ENCODE measurements at places on chromosomes 13 and 19.

DNA sequence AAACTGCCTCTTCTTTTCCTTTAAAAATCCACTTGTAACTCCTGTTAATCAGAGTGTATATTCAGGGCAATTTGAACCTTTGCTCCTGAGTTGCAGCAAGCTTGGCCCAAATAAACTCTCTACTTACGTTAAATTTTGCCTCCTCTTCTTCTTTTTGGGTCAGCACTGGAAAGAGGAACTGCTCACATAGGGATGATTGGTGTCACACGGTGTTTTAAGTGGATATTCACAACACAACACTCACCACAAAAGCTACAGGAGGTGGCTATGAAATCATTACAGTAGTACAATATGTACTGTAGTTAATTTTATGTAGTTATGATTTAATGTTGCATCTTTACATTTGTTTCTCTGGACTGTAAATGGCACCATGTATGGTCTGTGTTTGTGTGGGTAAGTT, 96.8 kb upstream of the DOCK9 start:
- DNase-seq, result no peak

DNA sequence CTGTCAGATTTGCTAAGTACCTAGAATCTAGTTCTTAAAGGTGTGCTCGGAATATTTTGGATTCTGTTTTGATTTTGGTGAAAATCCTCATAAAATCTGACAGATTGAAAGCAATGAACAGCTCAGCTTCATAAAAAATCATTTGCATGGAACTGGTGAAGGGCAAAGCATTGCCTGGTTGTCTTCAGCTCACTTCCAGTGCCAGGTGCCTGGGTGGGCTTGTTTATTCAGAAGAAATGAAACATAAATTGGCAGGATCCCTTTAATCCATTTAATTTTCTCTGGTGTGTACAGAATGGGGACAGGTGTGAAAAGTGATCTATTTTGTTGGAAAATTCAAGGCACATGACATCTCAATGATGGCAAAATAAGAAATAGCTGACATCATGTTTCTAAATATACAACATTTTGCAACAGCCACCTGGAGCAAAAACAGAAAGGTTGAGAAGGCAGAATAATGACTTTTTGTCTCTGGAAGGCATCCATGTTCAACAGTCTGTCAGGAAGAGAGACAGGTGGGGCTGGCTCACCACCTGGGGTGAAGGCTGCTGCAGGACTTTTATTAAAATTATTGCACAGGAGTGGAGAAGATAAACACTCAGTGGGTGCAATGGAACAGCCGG, 52.2 kb downstream of the RFC3 start:
- DNase-seq, result peak; percentile 58

GRCh38 chr13:46339035-46339666, 47.9 kb downstream of the RUBCNL start:
- DNase-seq, result peak; percentile 13

DNA sequence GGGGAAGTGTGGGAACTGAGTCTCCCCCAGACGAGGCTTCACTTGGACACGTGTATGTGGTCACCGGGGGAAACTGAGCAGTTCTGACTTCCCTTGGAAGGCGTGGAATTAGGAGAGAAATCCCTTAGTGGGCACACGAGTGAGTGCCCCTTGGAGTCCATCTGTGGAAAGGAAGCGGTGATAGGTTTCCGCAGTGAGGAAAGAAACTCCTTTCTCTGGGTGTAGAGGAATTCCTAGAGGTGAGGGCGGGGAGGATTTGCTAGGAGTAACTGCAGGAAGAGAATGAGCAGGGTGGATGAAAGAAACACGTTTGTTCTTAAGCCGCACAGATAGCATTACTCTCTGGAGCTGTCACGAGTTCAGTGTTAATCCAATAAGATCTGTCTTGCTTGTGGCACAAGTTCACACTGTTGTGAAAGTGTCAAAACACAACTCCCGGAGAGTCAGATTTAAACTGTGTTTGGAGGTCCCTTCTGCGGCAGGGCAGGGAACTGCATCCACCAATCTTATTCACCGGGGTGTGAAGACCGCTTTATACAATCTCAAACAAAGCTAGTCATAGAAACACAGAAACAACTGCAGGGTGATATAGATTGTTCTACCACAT, 1.2 kb downstream of the KL start:
- DNase-seq, result no peak

GRCh38 chr13:110246530-110246929, 60.4 kb downstream of the COL4A1 start:
- no peak for DNase-seq

DNA sequence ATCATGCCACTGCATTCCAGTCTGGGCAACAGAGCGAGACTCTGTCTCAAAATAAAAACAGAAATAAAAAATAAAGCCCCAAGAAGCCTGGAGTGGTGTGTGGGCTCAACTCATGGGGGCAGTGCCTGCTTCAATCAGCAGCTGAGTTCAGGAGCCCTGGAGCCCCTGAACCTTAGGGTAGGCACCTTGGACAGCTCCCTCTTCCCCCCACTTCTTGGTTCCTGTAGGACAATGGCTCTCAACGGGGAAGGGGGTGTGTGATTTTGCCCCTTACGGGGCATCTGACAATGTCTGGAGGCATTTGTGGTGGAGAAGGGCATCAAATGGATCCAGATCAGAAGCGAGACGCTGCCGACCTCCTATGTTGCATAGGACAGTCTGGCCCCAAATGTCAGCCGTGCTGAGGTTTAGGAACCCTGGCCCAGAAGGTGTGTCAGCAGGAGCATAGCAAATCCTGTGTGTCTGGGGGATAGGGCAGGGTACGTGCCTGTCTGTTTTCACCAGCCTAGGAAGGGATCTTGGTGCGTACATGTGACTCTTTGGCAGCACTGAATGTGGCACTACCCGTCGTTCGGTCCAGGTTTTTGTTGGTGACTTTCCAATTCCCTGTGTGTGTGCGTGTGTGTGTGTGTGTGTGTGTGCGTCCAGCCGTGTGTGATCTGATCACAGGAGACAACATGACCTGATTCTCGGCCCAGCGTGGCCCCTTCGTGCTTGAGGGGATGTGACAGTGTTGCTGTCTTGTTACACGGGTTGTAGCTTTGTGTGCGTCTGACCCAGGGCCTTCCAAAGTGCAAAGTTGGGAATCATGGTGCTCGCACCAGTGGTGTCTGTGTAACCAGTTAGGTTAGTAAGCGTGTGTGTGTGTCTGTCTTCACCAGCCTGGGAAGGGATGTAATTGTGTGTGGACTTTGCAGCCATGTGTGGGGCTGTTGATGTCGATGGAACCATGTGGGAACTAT, 7.5 kb downstream of the IGLON5 start:
- no peak for DNase-seq

All from NCI-H2029 (cell line).